A549 treated with ZK216348 at 1 μM for 4 hours (cell line): ENCODE measurements at places on chromosomes 3 and 15. TPM values are rescaled to one million over a fixed set of nuclear protein-coding genes. Genes with fewer than 3 reads are reported as not detected.

The CD96 gene
- total RNA-seq, result not detected in 5 replicates

The ZNF662 gene
- total RNA-seq, result not detected in 5 replicates

The MGLL gene
- total RNA-seq, result 54.7 to 83.4 TPM (median 68.6 TPM) in 5 replicates

The XCR1 gene
- total RNA-seq, result not detected in 5 replicates

The SLC12A1 gene
- total RNA-seq, result not detected in 5 replicates

The FAM107A gene
- 0.13 TPM in 1 of 5 replicates, not detected in the others for total RNA-seq
